Activated T-cell treated with anti-CD3 and anti-CD28 coated beads for 48 hours (primary cell): ENCODE measurements at places on chromosomes 2 and 18.

DNA sequence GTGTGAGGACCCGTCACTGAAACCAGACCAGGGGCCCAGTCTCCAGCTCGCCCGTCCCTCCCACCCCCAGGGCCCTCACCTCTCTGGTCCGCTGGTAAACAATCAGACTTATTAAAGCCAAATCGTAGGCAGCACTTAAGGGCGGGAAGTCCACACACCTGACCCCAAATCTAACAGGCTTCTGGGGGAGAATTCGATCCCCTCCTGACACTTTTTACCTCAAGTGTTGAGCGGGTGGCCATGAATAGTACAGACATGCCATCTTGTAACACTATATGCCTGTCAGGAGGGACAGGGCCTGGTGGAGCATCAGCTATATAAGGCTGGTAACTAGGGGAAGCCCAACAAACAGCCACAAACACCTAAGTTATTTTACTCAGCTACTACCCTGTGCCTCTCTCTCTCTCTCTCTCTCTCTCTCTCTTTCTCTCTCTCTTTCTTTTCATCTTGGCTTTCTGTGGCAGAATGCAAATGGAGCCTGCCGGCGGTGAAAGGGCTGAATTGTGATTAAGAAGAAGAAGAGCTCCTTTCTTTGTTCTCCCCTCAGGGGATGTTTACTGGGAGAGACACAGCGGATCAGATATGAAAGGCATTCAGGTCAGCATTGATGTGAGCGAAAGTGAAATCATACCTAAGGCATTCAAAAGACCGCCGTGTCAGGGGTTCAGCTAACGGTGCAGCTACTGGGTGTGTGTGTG lies 9.5 kb downstream of the ZEB2 start:
- DNase-seq, result no peak

GRCh38 chr2:133247631-133248030 lies 320.6 kb downstream of the NCKAP5 start:
- DNase-seq, result no peak

DNA sequence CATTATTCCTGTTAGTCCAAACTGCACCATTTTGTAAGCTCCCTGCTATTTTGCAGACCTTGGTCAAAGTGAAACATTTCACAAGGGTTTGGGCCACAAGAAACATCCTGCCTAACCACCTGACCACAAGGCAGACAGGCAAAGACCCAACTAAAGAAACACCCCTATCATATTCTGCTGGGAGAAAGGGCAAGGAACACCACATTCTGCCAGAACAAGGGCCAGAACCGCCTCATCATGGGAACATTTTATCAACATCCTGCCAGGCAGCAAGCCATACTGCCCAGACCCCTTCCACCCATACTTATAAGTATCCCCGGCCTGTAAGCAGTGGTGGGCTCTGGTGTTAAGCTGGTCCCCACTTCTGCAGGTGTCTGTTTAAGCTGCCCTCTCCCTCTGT lies 12.0 kb upstream of the RAB31 start:
- DNase-seq, result no peak

DNA sequence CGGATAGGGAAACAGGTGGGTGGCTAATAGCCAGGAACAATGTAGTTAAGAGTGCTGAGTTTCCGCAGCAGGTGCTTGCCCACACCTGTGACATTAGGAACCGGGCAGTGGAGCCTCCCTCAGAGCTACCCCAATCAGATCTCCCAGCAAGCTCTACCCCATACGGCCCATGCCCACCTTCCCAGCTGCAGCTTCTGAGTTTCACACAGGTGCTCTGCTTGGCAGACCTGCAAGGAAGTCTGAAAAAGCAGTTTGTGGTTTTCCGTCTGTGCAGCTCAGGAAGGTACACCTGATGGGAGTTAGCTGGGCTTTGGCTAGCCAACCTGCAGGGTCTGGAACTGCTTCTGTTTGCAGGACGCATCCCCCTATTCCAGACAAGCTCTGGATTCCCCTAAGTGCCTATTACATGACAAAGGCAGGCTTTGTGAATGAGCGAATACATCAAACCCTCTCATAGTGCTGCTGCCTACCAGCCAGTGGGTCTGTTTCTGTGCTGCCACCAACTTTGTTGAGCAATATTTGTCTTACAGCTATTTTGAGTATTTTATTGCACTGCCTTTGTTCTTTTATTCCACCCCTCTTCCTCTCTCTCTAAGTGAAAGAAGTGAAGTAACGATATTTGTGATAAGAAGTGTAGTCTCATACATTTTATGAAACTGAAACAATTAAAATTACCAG lies 24.7 kb upstream of the CEP68 start:
- no peak for DNase-seq

GRCh38 chr2:105102963-105103421 lies 65.1 kb downstream of the MRPS9 start:
- no peak for DNase-seq

- DNase-seq, result no peak
These were observed 30.0 kb upstream of the KCMF1 start for GRCh38 chr2:84940831-84941412.

GRCh38 chr2:47063538-47063930 lies 91.6 kb downstream of the STPG4 start:
- no peak for DNase-seq

- no peak for DNase-seq
These were observed 10.6 kb upstream of the TMEM131 start for GRCh38 chr2:98006378-98006777.

DNA sequence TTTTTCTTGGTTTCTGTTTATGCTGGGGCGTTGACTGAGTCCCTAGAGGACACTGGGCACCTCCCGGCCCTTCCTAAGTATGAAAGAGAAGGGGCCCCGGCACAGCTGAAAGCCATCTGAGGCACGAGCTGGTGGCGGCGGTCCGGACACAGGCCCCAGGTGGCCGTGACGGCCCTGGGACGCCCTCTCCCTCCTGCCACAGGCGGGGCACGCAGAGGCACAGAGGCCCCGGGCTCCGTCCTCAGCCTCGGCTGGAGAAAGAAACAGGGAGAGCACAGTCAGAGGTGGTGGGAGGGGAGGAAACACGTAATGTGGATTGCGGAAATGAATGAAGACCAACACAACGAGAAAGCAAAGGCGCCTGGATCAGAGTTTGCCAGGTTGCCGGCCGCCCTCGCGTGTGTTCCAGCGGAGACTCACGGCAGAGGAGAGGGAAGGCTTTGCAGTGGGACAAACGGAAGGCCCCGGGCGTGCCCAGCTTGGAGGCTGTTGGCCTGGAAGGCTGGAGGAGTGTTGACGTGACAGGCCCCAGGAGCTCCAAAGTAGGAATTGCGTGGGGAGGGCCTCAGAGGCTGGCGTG lies 119.1 kb downstream of the PTGR3 start:
- DNase-seq, result no peak

GRCh38 chr2:15560140-15560987 lies 770 bp downstream of the NBAS start:
- peak; percentile 4 for DNase-seq

DNA sequence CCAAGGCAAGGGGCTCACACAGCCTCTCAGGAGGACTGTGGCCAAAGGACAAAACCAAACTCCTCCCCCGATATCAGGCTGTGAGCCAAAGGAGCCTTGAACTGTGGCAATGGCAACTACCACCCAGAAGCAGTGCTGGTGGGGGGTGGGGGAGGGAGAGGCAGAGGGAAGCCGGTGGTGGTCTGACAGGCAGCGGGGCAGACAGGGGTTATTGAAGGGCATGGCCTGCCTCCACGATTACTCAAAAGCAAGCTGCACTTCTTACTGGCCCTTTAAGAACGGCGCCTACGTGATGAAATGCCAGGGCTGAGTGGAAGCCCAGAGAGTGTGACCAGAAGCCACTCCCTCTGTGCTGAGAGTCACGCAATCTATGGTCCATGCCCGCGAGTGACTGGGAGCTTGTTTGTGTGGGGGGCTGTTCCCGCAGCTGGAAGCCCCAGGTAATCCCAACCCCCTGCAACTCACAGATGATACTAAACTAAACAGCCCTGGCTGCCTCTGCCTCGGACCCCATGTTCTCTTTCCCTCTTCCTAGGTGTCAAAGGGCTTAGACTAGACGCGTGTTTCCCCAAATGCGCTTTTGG lies 128.2 kb upstream of the CXCR4 start:
- no peak for DNase-seq

- DNase-seq, result no peak
These were observed 26.6 kb downstream of the SMAD2 start for GRCh38 chr18:47903809-47904208.

DNA sequence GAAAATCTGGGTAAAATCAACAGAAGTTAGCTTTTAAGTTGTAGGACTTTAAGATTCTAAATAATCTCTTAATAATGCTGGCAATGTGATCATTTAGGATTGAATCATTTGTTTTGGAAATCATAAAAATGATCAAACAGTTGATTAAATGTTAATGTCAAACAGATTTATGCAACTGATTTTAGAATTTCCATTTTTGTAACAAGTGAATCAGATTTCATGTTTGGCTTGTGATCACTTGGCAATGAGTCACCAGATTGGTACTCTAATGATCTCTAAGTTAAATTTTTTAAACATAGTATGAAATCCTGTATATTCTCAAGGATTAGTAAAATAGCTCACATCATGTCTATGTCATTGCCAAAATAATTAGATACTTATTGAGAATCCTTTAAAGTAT lies 50.1 kb upstream of the UNC80 start:
- no peak for DNase-seq

- peak; percentile 60 for DNase-seq
These were observed 680 bp downstream of the DTNB start for GRCh38 chr2:25672494-25673299.

DNA sequence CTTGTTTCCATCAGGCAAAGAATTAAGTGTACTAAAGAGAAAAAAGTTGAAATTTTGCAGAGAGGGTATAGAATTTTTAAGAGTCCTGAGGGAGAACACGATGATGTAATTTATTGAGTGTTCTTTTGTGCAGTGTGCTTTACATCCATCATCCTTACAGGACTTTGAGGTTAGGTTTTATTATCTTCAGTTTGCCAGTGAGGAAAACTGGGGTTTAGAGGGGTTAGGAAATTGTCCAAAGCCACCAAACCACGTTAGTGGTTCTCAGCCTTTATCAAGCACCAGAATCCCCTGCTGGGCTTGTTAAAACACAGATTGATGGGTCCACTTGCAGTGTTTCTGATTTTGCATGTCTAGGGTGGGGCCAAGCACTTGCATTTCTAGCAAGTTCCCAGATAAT lies 277.5 kb downstream of the KCNS3 start:
- no peak for DNase-seq

DNA sequence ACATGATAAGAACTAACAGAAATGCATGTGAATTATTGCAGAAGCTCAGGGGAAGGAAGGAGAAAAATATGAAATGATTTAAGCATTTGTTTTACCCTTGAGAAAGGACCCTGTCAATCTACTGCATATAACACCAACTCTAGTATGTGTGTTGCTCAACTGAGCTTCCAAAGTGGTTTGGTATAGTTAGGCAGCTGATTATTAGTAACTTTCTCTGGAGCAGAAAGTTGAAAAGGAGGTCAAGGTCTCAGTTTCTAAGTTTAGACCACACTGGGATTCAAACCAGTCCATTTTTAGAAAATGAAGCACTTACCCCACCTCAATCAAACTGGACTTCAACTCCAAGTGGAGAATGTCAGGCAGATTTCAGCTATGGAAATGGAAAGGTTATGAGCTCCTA lies 123.3 kb upstream of the CDC42EP3 start:
- DNase-seq, result no peak

DNA sequence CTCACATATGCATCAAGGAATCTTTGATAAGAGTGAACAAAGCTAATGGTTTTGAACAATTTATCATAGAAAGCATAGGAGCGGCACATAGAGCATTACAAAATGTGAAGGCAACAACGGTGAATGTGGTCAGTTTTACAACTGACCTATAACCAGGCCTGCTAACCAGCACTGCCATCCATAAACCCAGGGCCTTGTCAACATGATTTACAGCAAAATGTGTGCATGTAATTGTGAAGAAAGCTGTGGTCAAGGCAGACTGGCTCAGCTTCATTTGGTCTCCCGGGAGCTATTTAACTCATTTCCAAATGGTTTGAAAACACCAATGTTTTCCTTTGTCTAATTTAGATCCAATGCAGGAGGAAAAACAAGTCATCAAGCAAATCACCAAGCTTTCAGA lies 119.8 kb downstream of the DHRS9 start:
- no peak for DNase-seq

DNA sequence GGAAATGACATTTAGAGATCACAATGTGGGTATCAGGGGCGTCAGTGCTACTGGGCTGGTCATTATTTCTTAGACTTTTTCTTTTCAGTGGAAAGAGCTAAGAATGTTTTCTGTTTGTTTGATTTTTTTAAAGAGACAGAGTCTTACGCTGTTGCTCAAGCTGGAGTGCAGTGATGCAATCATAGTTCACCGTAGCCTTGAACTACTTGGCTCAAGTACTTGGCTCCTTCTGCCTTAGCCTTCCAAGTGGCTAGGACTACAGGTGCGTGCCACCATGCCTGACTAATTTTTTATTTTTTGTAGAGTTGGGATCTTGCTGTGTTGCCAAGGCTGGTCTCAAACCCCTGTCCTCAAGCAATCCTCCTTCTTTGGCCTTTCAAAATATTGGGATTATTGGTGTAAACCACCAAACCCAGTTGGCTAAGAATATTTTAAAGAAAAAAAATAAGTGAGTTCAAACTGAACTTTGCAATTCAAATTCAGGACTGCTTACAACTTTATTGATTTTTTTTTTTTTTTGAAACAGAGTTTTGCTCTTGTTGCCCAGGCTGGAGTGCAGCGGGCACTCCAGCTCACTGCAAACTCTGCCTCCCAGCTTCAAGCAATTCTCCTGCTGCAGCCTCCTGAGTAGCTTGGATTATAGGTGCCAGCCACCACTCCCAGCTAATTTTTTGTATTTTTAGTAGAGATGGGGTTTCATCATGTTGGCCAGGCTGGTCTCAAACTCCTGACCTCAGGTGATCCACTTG lies 154.2 kb downstream of the MIB1 start:
- DNase-seq, result no peak

GRCh38 chr2:28960401-28960800 lies 20.7 kb upstream of the TOGARAM2 start:
- DNase-seq, result no peak

- no peak for DNase-seq
These were observed 11.0 kb downstream of the CPSF3 start for GRCh38 chr2:9434489-9434888.

DNA sequence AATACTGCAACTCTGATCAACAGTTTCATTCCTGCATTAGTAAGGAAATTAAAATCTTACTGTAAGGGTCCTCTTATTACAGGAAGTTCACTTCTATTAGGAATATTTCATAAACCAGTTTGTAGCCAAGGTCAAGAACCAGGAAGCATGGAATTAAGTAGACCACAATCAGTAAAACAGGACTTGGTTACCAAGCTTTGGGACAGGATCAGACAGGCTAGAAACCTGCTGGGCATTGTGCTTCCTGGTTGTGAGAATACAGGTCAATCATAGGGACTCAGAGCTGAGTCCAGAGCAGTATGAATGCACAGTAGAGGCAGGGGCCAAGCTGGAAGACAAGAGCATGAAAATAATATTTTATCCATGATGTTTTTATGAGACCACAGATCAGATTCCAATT lies 248.0 kb downstream of the IKZF2 start:
- no peak for DNase-seq

- no peak for DNase-seq
These were observed 65.4 kb downstream of the IKZF2 start for GRCh38 chr2:213086050-213086449.
